Motor neuron (in vitro differentiated cells): ENCODE measurements at places on chromosomes 13 and 19. TPM values are rescaled to one million over a fixed set of nuclear protein-coding genes. Genes with fewer than 3 reads are reported as not detected.

DNA sequence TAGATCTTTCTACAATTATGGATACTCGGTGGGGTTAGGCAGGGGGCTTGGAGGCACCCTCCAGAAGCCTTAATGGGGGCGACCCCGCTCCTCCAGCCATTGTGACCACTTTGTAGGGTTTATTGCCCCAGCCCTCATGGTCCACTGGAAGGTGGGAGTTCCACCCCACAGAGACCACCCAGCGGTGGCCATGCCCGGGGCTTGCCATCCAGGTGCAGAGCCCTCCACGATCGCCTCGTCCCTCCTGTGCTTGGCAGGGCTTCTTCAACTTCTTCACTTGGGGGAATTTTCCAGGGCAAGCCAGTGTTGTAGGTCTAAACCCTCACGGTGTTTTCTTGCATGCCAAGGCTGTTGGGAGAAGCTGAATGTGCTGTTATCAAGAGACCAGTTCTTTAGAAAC lies 16.1 kb downstream of the ZNF536 start:
- ATAC-seq: no peak

DNA sequence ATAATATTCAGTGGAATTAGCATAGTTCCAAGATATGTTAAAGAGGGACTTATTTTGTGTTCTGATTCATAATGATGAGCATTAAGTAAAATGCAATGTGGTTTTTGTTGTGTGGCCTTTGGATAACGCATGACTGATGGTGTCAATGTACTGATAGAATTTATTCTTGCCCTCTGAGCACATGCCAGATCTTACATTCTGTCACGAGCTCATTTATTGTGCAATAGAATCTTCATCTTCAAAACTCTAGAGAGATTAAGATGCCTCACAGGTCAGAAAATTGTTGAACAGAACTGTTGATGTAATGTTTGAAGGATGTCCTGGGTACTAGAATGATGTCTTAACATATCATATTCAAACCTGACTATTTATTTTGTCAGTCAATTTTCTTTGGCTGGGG lies 148.0 kb upstream of the HTR2A start:
- no peak for ATAC-seq

FPR1 gene
- total RNA-seq: 0.24 and 0.43 TPM in 2 replicates

DNA sequence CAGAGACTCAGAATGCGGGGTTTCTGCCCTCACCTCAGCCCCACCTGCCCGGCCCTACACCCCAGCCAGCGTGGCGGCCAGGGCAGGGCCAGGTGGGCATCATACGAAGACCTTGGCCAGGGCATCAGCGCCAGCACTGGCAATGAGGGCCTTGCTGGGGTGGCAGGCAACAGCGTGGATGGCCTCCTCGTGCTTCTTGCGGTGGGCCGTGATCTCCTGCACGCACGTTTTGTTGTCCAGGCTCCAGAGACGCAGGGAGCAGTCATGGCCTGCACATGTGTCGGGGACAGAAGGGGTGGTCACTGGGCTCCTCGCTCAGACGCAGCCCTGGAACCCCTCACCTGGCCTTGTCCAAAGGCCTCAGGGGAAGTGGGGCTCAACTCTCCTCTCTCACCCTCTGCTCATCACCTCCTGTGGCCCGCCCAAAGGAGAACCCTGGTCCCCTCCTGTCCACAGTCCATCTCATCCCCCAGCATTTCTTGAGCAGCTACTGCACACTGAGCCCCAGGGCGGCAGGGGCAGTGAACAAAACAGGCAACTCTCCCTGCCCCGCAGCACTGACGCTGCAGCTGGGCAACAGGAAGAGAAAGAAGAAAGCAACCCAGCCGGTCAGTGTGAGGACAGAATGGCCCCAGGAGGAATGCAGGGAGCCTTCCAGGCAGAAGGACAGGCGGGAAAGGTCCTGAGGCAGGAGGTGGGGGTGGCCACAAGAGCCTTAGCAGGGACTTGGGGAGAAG lies 3.8 kb upstream of the PRKD2 start:
- ATAC-seq: no peak

IL11 gene
- total RNA-seq: 0.40 and 1.5 TPM in 2 replicates

LILRA2 gene
- total RNA-seq: 0.51 TPM in 1 of 2 replicates, not detected in the other

DNA sequence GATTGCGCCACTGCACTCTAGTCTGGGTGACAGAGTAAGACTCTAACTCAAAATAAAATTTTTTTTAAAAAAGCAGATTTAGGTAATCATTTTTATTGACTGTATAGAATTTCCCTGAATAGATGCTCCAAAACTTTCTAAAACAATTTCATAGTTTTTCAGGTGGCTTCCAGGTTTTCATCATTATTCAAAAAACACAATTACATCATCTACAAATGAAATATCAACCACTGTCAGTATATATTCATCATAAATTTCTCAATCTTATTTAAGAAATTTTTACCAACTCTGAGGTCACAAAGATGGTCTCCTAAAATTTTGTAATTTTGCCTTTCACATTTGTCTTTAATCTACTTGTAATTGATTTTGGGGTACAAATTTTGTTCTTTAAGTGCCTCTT lies 48.1 kb downstream of the ZC3H13 start:
- ATAC-seq: no peak

GRCh38 chr13:42028113-42028799 lies 20.2 kb upstream of the DGKH start:
- ATAC-seq: no peak

- ATAC-seq: no peak
These were observed 472.5 kb downstream of the COG6 start for GRCh38 chr13:40127925-40128324.

DNA sequence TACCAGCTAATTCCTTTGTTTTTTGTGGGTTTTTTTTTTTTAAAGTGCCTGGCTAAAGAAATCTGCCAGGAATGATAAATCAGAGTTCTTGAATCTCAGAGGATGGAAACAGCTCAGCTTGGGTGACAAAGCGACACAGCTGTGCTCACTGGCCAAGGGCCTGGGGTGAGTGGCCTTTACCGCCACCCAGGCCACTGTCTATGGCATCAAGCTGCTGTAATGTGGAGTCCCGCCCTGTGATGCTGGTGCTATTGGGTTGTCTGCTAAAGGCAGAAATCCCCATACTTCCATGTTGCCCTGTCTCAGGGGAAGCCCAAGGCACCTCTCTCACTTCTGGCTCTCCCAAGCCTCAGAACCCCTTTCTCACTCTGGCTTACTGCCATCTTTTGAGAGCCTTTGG lies 82.6 kb upstream of the FARP1 start:
- no peak for ATAC-seq

DNA sequence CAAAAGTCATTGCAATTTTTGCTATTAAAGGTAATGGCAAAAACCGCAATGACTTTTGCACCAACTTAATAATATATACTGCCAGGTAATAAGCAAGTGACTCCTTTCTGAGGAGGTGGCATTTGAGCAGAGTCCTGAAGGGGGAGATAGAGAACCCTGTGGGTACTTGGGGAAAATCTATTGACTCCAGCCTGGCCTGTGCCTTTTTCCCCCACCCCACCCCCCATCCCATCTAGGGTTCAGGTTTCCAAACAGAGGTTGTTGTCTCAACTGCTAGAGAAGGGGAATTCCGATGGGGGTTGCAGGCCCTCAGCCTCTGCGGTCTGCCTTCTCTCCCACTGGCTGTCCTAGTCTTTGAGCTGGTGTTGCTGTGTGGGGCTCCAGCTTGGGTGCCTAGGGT lies 11.5 kb downstream of the S1PR2 start:
- ATAC-seq: no peak

DNA sequence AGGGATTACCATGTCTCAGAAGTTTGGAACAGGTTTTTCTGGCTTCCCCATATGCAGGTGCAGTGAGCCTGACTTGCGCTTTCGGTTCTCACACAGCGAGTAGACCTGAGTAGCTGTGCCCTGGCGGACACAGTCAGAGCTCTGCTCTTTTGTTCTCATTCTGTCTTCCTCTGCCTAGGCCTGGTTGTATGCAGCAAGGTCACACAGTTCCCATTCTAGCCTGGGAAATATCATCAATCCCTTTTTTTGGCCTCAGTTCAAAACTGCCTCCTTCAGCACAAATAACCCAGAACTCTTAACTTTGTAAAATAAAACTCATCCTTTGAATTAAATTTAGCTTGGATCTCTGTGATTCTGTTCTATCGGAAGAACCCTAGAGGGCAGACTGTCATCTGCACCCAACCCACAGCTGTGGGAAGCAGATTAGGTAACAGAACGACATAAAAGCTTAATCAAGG lies 10.2 kb downstream of the OXGR1 start:
- ATAC-seq: peak; percentile 97

NFIX gene
- total RNA-seq: 0.18 and 0.21 TPM in 2 replicates

DNA sequence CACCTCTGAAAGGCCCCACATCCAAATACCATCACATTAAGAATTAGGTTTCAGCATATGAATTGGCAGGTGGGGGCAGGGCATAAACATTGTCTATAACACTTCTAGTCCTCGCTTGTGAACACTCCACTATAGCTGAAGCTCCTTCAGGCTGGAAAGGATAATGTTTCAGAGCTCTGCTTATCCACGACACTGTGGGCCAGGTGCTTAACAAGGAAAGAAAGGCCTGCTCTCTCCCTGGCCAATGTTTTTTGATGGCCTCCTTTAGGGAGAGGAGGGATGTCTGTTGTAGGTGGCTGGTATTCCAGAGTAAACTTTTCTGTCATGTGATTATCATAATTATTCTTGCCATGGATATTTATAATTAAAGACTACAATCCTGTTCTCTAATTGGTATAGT lies 86.4 kb downstream of the CCNA1 start:
- no peak for ATAC-seq

PABPC3 gene
- 0.11 and 0.19 TPM in 2 replicates for total RNA-seq
